Activated naive CD4-positive, alpha-beta T cell treated with anti-CD3 and anti-CD28 coated beads, Interleukin-2, amount 10 ng/mL, durations not matched to agents 7 days and 5 days (primary cell): ENCODE measurements at places on chromosomes 1 and 21.

GRCh38 chr1:4160181-4160580 lies 260.1 kb upstream of the C1orf174 start:
- no peak for DNase-seq

DNA sequence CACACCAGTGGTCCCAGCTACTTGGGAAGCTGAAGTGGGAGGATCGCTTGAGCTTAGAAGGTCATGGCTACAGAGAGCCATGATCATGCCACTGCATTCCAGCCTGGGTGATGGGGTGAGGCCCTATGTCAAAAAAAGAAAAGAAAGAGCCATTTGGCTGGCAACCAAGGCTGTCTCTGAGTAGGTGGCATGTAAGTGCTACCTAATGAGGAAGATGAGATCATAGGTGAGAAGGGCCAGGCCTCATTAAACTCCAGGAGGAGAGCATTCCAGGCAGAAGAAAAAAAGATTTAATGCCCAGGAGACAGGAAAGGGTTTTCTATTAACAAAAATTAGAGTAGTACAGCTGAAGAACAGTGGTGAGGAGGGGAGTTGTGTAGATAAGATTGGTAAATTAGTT lies 103.4 kb upstream of the ZNF678 start:
- DNase-seq, result no peak

DNA sequence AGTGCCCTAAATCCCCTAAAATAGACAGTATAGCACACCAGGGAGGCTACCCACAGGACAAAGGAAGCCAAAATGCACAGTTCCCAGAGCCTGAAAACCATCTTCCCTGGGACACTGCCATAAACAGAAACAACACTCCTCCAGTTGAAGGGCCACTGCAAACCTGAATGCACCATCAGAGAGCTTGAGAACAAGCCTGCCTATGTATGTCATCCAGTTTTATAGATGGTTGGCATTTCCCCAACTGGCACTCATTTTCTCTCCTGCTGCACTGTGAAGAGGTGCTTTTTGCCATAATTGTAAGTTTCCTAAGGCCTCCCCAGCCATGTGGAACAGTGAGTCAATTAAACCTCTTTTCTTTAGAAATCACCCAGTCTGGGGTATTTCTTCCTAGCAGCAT lies 169.0 kb downstream of the AGBL4 start:
- DNase-seq, result no peak

DNA sequence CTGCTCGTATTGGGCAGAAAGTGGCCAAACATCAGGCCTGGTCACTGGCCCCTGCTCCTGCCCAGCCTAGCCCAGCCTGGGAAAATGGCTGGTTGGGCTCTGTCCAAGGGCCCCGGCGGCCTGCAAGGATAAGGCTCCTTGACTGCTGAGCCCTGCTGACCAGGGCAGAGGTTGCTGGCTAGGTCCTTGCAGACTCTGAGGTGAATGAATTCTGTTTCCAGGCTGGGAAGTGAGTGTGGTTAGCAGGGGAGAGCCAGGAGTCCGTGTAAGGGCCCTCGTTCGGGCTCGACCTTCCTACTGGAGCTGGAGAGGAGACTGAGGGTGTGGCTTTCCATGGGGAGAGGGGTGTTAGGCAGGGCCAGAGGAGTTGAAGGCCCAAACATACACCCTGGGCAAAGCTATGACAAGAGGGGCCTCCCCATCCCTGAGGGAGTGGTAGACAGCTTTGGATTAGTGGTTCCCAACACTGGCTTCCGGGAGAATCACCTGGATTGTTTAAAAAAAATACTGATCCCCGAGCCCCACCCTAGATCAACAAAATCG lies 20.6 kb downstream of the CSF1 start:
- DNase-seq, result no peak

GRCh38 chr1:30834253-30834652 lies 74.3 kb downstream of the SDC3 start:
- DNase-seq, result no peak

DNA sequence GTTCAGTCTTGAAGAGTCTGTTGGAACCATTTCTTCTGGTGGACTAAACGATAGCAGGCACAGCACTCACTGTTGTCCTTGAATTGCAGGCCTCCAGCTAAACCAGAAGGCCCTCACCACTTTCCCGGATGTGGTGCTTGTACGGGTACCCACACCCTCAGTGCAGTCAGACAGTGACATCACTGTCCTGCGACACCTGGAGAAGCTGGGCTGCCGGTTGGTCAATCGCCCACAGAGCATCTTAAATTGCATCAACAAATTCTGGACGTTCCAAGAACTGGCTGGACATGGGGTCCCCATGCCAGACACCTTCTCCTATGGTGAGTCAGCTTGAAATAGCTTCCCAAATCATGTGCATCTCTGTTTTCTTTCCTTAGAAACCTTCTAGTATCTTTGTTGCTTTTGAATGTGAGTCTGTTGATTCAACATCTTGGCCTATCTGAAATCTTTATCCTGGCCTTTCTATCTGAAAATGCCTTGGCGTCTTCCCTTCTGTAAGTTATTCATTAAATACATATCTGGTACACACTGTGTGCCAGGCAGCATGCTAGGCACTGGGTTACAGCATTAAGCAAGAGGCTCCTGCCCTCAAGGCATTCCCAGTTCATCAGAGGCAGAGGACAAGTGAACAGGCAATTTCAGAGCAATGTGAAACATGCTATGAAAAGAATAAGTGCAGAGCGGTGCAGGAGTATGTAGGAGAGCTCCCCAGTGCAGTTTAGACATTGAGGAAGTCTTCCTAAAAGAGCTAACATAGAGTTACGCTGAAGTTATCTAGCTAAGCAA lies 18.9 kb downstream of the RIMKLA start:
- no peak for DNase-seq

DNA sequence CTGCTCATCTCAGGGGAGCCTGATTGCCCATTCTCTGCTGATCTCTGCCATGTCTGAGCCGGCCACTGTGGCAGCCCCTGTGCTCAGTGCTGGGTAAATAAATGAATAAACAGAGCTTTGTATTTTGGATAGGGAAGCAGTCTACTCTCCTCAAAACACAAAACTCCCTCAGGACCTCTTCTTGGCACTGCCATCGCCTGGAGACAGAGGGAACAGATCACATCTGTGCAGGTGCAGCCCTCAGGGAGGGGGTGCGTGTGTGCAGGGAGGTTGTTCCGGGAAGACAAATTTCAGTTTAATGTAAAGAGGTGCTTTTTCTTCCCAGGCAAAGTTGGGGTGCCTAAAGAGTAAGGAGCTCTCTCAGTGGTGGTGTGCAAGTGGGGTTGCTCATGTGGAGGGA lies 7.7 kb upstream of the FAM167B start:
- no peak for DNase-seq

DNA sequence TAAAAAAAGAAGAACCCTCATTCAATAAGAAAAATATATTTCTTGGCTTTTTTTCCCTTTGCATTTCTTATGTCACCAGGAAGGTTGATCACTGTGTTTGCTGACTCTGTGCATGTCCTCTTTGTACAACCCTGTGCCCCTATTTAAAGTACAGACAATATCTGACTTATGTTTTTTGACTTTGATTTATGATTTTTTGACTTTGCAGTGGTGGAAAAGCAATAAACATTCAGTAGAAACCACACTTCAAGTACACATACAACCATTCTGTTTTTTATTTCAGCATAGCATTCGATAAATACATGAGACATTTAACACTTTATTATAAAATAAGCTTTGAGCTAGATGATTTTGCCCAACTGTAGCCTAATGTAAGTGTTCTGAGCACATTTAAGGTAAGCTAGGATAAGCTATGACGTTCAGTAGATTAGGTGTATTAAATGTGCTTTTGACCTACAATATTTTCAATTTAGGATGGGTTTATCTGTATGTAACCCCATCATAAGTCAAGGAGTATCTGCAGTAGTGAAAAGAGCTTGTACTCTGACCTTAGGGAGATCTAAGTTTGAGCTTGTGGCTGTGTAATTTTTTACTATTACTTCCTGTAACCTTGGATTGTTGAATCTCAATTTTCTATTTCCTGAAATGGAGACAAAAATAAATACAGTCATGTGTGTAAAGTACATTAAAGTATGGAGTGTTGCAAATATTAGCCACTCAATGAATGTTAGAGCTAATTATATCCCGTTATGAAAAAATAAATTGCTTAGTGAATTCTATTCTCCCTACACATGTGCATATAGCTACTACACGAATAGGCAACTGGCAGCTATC lies 1.2 kb downstream of the RNASEL start:
- DNase-seq, result no peak

DNA sequence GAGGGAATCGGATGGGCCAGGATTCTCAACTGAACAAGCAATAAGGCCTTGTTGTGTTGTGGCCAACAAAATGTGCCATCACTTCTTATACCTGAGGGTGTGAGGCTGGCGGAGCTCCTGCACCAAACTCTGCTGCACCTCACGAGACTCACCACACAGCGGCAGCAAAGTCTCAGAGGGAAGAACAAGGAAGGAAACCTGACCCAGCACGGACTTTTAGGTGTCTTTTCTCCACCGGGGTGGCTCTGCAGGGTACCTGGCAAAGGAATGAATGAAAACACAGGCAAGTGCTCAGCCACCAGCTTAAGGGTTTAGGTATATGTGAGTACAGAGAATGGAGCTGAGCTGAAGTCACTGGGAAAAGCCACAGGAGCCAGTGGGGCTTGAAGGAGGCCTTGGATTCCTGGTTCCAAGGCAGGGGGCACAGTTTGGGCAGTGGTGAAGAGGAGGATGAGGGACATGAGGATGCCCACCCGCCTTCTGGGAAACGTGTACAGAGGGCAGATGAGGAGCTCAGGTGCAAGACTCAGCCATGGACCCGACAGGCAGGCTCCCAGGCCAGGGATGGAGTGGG lies 31.1 kb upstream of the HSD3B1 start:
- DNase-seq, result peak; percentile 54

DNA sequence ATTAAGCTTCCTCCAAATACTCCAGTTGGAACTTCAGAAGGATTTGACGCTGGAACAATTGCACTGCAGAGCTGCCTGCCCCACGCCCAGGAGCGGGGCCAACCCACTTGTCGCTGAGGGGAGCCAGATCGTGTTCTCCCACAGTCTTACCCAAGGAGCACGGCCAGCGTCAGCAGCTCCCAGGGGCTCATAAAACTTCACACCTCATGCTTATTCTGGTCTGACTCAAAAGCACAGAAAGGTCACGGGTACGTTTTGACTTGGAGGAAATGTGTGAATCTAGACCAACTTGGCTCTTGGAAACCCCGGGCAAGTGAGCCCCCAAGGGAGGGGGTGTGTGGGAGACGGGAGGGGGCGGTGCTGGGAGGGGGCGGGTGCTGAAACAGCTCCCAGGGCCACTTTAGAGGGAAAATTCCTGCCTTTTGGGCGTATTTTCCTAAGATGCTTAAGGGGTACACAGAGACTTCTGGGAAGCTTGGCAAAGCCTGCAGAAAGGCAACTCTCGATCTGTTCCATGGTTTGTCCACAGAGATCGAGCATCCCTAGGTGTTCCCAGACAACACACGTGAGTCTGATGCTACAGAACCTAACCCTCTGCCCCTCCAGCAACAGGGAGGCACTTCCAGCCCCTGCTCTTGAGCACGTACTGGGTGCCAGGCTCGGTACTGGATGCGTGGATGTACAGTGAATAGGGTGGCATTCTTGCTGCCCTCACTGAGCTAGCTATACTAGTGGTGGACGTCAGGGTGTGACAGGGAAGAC lies 98.9 kb downstream of the DHRS3 start:
- DNase-seq, result no peak
